ENCODE measurements at places on chromosomes 16 and 17.

GRCh38 chr17:50182783-50183420, 17.1 kb downstream of the SGCA start:
- DNase-seq: no peak

DNA sequence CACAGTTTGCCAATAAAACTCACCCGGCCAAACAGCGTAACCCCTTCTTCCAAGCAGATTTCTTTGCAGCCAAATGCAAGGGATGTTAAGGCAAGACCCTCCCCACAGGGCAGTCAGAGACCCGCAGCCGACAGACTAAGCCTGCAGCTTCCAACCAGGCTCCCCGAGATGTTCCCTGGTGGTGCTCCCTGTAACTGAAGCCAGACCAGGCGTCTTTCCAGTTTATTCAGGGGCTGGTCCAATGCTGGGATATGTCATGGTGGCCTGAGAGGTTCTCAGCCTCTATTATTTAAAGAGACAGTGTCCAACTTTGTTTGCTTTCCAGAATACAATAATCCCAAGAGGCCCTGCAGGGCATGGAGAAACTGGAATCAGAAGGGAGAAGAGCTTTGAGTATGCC, at the start of gene PMP22:
Gene PMP22 (minus strand): TSS at position 196 of the 400 bp plus-strand sequence. CDS start 4,599 bp downstream, outside the sequence.
- DNase-seq: no peak

DNA sequence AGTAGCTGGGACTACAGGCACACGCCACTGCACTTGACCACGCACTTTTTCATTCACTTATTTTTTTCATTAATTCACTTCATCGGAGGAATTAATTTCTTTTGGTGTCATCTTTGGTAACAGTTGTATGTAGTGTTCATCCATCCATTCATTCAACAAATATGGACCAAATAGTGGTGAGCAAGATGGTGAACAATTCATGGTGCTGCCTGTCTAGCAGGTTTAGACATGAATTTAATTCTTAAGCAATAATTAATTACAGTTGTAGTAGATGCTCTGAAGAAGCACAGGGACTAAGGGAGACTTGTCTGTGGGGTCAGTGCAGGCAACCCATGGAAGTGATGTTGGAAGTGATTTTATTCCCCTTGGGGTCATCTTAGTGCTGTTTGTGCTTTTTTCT, 22.4 kb downstream of the GDE1 start:
- no peak for DNase-seq

- DNase-seq: no peak
Measured at GRCh38 chr17:49472527-49472926, 22.6 kb upstream of the NGFR start.

- no peak for DNase-seq
Measured at GRCh38 chr17:61196302-61196704, 203.3 kb upstream of the TBX2 start.

- DNase-seq: peak; percentile 88
Measured at GRCh38 chr16:57485916-57486857, at the start of gene DOK4. TSS of gene DOK4 (minus strand) at chr16:57486493. CDS start at chr16:57479507, 6,986 bp downstream.

DNA sequence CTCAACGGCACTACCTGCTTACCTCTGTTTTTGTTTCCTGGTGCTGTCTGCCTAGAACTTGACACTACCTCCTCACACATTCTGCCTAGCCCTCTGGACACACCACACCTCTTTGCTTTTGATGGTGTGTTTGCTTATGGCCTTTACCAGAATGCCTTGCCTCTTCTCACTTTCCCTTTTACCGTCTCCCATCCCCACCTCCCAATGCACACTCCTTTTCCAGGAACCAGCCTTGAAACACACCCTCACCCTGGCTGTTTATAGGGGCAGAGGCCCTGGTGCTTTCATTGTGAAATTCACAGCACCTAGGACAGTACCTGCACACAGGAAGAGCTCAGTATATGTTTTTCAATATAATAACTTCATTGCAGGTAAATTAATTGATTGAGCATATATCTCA, 56.2 kb downstream of the MAP2K6 start:
- no peak for DNase-seq

DNA sequence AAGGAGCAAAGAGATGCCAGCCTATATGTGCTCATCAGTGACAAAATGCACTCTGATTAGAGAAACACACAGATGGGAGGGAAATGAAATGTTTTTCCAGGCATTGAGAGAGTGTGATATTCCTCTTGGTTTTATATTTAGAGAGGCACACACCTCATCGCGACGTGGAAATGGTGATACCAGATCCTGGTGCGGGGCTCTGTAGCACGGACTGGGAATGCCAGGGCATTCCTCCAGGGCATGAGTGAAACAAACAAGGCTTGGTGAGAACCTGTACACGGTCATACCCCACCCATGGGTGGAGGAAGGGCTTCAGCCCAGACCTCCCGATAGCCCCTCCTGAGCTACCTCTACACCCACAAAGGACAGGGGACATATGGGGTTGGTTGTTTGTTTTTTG, 280.2 kb downstream of the C16orf95 start:
- DNase-seq: no peak

DNA sequence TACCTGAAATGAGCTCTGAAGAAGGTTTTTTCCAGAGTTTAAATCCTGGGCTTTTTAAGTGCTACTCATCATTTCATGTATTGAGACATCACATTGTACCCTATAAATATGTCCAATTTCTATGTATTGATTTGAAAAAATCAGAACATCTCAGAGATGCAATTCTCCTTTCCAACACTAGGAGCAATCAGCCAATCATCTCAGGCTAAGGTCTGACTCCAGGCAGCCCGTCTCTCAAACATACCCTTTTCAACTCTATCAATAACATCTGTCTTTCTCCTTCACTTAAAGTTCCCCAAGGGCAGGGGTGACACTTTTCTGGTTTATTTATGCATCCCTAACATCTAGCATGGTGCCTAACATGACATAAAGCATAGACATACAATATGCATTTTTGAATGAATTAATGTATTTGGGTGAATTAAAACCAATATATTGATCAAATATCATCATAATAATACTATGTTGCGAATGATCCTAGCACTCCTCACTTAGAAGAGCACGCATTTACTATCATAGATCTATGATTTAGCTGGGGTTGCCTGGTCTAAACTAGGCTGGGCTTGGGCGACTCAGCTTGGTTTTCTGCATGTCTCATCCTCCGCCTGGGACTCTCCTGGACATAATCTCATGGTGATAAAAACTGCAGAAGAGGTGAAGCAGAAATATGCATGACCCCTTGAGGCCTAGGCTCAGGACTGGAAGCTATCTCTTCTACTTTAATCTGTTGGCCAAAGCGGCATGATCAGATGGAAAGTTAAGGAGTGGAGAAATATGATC, 5.2 kb upstream of the CDH11 start:
- DNase-seq: no peak

DNA sequence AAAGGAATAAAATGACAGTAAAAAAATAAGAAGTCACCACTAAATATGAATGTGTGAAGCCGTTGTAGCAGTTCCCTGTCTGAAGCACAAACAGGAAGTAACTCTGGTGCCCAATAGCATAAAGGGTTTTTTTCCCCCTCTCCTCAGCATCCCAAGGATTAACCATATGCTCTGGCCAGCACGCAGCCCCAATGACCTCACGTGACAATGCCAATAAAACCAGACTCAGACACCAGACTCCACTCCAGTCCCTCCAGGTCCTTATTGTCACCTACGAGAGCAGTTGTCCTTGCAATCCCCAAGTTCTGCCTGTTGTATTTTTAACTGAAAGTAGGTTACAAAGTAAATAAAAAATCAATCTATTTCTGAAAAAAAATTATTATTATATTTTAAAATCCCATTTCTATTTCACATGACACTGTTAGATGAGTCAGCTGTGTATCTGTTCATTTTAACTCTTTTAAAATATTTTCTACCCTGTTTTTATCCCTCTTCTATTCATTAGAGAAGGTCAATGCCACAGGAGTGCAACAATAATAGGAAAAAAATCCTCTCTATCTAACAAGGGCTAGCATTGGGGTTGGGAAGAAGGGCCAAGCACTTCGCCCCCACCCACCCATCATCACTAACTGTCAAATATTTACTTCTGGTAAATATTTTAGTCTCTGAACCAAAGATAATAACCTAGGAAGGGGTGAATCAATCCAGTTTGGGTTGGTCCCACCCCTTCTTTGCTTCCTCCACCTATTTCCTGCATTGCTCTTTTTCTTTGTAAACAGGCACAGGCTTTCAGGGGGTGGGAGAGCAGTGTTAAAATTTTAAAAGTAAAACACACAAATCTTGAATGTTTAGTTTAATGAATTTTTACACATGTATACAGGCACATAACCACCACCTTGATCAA, 6.6 kb downstream of the PRAC1 start:
- no peak for DNase-seq

GRCh38 chr17:61468263-61468907, 16.2 kb downstream of the TBX4 start:
- DNase-seq: no peak

- no peak for DNase-seq
Measured at GRCh38 chr16:53166099-53166498, 111.3 kb downstream of the CHD9 start.

- DNase-seq: peak; percentile 15
Measured at GRCh38 chr17:4631836-4632580, 9.5 kb downstream of the ALOX15 start.

GRCh38 chr17:77498091-77498741, 357.4 kb downstream of the SEC14L1 start:
- no peak for DNase-seq

DNA sequence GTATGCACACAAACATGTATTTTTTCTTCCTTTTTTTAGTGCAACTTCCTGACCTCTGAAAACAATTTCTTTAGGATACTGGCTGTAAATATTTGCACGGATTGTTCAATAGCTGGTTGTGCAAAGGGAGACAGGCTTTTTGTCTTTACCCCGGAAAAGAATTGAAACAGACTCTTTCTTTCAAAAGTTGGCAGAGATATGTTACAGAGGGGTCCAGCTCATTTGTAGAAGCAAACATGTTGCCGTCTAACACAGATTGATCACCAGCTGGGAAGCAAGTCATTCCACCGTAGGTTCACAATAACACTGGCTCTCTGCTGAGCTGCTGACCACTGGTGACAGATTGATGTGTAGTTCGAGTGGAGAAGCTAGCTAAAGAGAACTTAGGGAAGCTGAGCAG, 130.9 kb downstream of the STX8 start:
- DNase-seq: no peak

GRCh38 chr17:69170377-69170776, 28.7 kb upstream of the ABCA6 start:
- no peak for DNase-seq

GRCh38 chr16:3472878-3473595, 22.3 kb downstream of the C16orf90 start:
- DNase-seq: no peak

DNA sequence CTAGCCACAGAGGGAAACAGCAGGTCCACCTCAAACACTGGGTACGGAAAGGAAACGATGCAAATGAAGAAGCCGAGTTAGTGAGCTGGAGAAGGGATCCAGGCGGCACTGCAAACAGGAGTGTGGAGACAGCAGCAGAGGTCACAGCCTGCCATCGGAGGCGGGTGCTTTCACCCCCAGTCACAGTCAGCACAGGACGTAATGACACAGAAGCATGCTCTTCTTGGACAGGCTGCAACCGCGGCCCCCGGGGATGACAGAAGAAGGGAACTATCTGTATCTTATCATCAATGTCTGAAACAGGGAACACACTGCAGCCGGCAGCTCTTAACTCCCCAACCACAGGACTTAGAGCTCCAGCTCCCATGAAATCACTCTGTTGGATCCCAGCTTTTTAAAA, 16.1 kb upstream of the SLC38A8 start:
- DNase-seq: no peak

DNA sequence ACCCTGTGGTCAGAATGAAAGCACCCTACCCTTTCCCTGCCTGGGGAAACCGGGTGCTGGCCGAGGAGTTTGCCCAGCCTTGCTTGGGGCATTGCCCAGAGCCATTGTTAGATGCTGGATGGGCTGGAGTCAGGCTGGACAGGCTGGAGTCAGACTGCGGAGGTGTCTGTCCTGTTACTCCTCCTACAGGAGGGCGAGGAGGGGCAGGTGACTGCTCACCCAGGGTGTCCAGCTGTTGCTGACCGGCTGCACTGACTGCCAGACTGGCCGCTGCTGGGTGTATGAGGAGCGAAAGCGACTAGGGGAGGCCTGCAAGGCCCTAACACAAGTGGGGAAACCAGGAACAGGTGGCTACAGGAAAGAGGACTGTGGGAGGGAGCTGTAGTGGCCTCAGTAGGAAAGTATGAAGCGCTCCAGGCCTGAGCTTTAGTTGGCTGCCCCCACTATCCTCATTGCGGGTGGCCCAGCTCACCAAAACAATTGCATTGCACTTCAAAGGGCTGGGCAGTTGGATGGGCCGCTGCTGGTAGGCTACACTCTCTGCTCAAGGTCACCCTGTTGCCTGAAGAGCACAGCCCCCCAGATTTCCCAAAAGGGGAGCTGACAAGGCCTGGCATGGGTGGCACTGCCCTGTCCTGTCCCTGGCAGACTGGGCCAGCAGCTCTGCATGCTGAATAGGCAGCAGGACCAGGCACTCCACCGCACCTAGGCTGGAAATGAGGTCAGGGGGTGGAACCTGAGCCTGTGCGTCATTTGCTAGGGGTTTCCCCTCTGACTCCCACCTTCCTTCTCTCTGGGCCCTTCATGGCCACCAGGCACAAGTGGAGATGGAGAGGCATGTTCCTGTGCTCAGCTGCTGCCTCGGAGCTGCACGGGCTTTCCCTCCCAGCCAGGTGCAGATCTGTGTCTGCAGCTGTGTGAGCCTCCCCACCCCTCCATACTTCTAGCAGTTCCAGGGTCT, 18.4 kb downstream of the LDHD start:
- DNase-seq: no peak

DNA sequence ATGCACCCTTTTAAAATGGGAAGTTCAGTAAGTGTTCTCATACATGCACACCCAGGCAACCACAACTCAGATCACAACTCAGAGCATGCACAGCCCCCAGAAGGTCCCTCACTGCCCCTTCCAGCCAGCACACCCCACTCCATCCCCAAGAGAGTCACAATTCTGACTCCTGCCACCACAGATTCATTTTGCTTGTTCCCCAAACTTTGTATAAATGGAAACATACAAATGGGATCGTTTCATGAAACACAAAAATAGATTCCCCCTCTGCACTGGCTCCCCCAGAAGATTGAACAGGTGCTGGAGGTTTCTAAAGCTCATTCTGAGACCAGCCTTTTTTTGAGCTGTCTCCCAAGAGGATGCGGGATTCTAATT, 3.3 kb upstream of the TNFRSF13B start:
- no peak for DNase-seq

- no peak for DNase-seq
Measured at GRCh38 chr17:46818316-46818928, at the start of gene WNT3. TSS of gene WNT3 (minus strand) at chr17:46818692. CDS start at chr17:46818597, 95 bp downstream.

GRCh38 chr17:28950017-28950751, 1.1 kb downstream of the PHF12 start:
- peak; percentile 76 for DNase-seq

GRCh38 chr16:3963203-3963602, 82.7 kb upstream of the CREBBP start:
- DNase-seq: no peak

- DNase-seq: peak; percentile 48
Measured at GRCh38 chr17:77496831-77497577, 356.2 kb downstream of the SEC14L1 start.

GRCh38 chr16:49484451-49484849, 110.8 kb downstream of the C16orf78 start:
- peak; percentile 83 for DNase-seq
